Activated CD4-positive, alpha-beta memory T cell treated with anti-CD3 and anti-CD28 coated beads for 36 hours (primary cell): ENCODE measurements at places on chromosomes 4 and X. TPM values are rescaled to one million over a fixed set of nuclear protein-coding genes. Genes with fewer than 3 reads are reported as not detected.

DNA sequence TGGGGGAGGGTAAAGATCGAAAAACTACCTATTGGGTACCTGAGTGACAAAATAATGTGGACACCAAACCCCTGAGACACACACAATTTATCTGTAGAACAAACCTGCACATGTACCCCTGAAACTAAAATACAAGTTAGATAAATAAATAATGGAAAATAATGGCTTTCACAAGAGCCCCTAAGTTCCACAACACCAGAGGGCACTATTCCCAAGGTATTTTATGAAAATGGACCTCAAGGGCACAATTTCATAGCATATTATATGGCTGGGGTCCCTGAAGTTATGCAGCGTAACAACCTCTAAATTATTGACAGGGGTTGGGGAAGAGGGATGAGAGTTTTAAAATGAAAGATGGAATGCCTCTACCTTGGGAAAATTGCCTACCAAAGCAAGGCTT, 81.3 kb upstream of the TMEM33 start:
- no peak for DNase-seq

DNA sequence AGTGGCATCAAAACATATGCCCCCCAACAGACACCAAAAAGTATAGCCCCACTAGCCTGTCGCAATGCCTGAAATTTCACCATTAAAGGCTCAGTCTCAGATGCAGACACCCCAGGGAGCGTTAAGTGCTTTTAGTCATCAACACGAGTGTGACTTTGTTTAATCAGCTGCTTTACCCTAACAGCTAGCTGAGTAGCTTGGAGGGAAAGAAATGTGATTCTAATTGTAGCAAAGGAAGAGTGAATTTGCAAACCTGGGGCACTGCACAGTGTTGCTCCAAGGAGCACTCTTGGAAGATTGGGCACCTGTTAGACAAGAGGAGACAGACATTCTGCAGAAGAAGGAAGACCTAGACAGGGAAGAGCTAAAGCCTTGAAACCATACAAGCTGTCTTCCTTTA, 145.1 kb downstream of the BEND2 start:
- no peak for DNase-seq

Gene BEND2
- not detected for total RNA-seq

- no peak for DNase-seq
Observed at GRCh38 chr4:113584407-113585150, 177.0 kb downstream of the CAMK2D start.

Gene SORCS2
- total RNA-seq: 0.07 TPM

Gene RNF150
- total RNA-seq: not detected

GRCh38 chr4:163303069-163303468, 29.3 kb downstream of the NPY1R start:
- no peak for DNase-seq

GRCh38 chrX:20454117-20454516, 187.4 kb upstream of the RPS6KA3 start:
- DNase-seq: peak; percentile 16

Gene FABP2
- total RNA-seq: not detected

GRCh38 chr4:153345012-153345981, 809 bp downstream of the MND1 start:
- DNase-seq: peak; percentile 68

- no peak for DNase-seq
Observed at GRCh38 chr4:140806163-140806562, 50.0 kb upstream of the TBC1D9 start.

DNA sequence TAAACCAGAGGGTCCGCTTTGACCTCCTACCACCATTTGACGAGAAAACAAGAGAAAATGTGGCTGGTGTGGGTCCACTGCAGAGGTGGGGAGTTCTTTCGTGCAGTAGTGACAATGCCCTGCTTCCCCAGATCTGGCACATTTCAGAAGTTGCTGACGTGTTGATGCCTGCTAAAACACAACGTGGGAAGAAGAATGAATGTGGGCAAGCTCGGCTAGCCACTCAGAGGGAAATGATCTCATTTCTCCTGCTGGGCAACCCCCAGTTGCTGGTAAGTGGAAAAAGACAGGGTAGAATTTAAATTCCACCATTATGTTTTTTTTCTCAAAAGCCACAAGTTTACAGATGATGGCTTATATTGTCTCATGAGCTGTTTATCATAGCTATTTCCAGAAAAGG, 77.9 kb downstream of the LUZP4 start:
- DNase-seq: no peak

DNA sequence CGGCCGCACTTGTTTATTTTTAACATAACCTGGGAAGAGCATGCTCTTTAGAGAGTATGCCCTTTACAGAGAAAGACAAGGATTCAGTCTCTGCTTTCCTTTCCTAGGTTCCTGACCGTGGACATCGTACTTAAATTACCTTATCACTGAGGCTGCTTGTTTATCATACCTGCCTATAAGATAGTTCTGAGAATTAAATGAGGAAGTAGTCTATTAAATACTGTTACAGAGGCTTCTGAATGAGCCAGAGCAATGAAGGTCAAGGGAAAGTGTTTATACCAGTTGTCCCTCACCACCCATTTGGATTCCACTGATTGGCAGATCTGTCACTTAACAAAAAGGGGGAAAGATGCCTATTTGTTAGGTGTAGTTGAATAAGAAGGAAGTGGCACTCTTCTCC, 10.0 kb downstream of the TXLNG start:
- DNase-seq: no peak

GRCh38 chr4:26028133-26028792, 114.2 kb downstream of the SMIM20 start:
- no peak for DNase-seq

Gene FGFBP2
- 0.51 TPM for total RNA-seq

DNA sequence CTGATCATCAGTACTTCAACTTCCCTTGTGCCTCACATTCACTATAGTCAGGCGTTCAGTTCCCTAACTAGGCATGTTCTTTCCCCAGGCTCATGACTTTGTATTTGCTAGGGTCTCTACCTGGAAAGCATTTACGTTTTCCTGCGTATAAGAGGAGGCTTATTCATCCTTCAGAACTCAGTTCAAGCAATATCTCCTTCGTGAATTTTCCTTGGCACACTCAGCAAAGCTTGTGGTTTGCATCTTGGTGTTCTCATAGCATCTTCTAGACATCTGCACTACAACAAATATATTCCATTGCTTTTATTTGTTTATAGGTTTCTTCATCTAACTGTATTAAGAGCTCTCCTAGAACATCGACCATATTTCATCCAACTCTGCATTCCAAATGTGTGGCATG, 2.6 kb downstream of the CXCL6 start:
- no peak for DNase-seq
